ENCODE measurements at places on chromosomes 4 and X.
A peak's percentile ranks its signal among the peaks of the same experiment; 100 is the strongest.

DNA sequence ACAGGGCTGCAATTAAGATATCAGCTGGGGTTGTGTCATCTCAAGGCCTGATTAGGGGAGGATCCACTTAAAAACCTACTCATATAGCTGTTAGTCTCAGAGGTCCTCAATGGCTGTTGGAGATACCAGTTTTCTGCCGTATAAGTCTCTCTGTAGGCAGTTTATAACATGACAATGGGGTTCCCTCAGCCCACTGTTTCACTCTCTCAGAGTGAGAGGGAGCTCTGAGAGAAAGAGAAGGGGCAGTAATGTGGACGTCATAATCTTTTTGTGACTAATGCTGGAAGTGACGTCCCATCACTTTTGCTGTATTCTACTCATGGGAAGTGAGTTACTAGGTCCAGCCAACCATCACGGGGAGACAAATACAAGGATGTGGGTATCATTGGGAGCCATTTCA, 70.3 kb downstream of the STIM2 start:
- no peak for DNase-seq

DNA sequence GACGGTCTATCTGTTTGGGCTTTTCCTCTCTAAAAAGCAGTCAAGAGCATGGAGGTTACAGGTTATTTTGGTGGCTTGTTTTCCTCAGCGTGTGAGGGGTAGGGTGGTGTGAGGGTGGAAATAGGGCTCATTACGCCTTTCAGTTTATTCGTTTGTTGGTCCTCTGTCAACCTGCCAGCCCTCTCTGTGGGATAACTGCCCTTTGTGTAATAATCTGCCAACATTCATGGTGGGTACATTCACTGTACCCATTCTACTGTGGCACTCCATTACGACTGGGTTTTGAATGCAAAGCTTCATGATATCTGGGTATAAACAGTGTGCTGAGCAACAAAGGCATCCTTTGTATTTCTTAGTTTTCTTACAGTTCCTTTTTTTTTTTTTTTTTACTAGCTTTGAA, 136.4 kb downstream of the ADGRL3 start:
- DNase-seq, result no peak

GRCh38 chrX:150651906-150652305, 41.3 kb upstream of the MTMR1 start:
- no peak for DNase-seq

DNA sequence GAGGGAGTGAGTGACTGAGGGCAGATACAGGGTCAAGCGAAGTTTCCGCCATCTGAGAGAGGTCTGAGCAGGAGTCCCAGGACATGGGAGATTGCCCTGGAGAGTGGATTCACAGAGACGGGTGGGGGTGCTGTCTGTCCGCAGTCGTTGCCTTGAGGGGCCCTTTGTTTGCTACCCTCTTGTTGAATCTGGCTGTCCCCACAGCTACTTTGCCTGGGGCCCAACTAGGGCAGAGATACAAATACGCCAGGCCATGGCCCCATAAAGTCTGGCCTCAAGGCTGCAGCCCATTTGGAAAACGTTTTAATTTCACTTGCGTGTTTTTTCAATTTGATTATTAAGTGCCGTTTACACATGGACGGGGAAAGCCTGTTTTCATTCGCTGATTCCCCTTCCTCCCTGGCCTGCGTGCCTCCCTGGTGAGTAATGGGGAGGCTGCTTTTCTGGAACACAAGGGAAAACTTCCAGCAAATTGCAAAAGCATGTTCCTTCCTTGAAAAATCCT, 134.4 kb downstream of the SMIM20 start:
- DNase-seq, result peak; percentile 87

All from GM04504 (cell line).